ENCODE measurements at places on chromosomes 6 and 20. TPM values are rescaled to one million over a fixed set of nuclear protein-coding genes. Genes with fewer than 3 reads are reported as not detected.

Gene TP53TG5
- under 0.01 TPM for total RNA-seq

Gene COL9A1
- not detected for total RNA-seq

Gene SLC22A7
- not detected for total RNA-seq

Gene SNAP25
- 3.7 TPM for total RNA-seq

Gene TRIM31
- total RNA-seq = not detected

Gene LRRC1
- total RNA-seq = 7.9 TPM

Gene GPX5
- total RNA-seq = not detected

All from smooth muscle cell of bladder (primary cell).